Omental fat pad (tissue), 4 donors: ENCODE measurements at places on chromosomes 2 and 18. TPM values are rescaled to one million over a fixed set of nuclear protein-coding genes. Genes with fewer than 3 reads are reported as not detected.
A peak's percentile ranks its signal among the peaks of the same experiment; 100 is the strongest.

GRCh38 chr18:3671176-3671575 is 221.2 kb downstream of the TGIF1 start:
- no peak for DNase-seq

- no peak for DNase-seq
Measured at GRCh38 chr2:211598238-211598637, 940.4 kb downstream of the ERBB4 start.

The IL36B gene
- not detected for total RNA-seq

DNA sequence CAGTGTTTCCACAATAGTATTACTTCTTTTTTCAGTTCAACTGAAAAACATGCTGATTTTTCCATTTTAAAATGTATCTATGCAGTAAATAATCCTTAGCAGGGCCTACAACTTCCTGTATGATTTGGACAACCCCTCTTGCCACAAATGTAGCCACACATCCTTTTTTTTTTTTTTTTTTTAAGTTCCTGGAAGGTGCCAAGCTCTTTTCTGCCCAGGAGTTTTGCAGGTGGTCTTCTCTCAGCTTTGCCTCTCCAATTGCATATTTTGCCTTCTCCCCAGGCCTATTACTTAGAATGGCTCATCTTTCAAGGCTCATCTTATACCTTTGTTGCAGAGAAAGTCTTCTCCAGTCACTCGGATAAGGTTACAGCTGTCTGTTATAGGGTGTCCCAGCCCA is 11.6 kb downstream of the KLHL14 start:
- DNase-seq, result no peak

DNA sequence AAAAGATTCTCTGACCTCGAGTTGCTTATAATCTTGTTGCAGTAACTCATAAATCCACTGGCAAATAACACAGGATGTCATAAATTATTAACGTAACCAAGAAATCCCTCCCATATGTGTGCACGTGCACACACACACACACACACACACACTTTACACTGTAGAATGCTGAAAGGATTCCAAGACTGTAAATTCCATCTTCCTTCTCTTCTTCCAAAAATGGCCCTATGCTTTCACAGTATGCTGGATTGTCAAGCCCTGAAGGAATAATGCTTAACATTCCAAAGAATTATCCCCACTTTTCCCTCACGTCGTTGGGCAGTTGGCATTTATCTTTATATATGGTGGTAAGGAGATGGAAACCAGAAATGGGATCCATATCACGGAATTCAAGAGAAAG is 117.5 kb upstream of the CRIM1 start:
- no peak for DNase-seq

- DNase-seq, result no peak
Measured at GRCh38 chr2:118443596-118443995, 355.3 kb downstream of the INSIG2 start.

- DNase-seq, result peak; percentile 58
Measured at GRCh38 chr2:68362069-68362468, 3.0 kb upstream of the PLEK start.

DNA sequence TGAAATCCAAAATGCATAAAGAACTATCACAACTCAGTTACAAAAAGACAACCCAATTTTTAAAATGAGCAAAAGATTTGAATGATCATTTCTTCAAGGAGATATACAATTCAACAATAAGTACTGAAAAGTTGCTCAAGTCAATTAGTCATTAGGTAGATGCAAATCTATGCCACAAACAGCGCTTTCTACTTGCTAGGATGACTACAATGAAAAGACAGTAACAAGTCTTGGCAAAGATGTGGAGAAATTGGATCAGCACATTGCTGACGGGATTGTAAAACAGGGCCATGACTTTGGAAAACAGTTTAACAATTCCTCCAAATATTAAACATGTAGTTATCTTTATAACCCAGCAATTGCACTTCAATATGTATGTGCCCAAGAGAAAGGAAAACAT is 166.3 kb upstream of the MC4R start:
- no peak for DNase-seq

DNA sequence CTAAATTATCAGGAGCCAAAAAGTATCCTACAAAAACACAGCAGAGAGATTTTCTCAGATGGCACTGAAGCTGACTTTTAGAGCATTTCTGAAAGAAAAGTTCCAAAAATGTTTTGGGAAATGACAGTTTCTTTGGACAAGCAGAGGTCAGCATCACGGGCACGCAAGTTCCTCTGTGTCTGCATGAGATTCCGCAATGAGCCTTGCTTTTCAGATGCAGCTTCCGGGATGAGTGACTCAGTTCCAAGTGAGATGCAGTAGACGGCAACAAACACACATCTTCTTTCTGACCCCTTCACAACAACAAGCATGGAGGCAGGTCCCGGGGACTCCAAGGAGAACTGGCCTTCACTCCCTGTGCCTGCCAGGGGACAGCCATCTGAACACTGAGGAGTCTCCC is 76.6 kb downstream of the EIPR1 start:
- no peak for DNase-seq
